ENCODE measurements at places on chromosomes 4 and X. TPM values are rescaled to one million over a fixed set of nuclear protein-coding genes. Genes with fewer than 3 reads are reported as not detected.

Gene SPATA4
- not detected for total RNA-seq

Gene BRS3
- total RNA-seq: not detected

Gene TRIM61
- 3.4 TPM for total RNA-seq

DNA sequence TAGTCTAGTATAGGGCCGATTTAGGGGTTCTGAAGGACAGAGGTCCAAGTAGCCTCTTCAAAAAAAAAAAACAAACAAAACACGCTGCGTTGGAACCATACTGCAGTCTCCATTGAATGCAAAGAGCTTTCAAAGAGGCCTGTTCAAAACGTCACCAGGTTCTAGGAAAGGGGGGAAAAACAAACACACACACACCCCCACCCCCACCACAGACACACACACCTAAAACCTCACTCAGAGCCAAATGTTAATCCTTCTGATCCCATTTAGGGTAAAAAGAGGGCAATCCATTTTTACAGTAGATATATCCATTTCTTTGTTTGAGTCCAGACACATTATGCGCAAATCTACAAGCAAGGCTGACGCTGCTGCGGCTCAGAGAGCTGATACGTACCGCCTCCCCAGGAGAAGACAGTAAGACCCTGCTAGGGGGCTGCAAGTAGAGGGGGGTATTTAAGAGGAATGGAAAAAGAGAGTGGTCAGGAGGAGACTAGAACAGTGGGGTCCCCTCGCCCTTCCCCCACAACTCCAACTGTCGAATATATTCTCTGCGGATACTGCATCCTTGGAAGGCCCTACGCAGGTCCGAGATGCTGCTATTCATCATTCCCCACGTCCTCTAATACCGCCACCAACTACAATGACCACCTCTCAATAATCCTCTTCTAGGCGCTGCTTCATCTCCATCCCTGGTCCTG lies 1.3 kb downstream of the NKRF start:
- DNase-seq: no peak

DNA sequence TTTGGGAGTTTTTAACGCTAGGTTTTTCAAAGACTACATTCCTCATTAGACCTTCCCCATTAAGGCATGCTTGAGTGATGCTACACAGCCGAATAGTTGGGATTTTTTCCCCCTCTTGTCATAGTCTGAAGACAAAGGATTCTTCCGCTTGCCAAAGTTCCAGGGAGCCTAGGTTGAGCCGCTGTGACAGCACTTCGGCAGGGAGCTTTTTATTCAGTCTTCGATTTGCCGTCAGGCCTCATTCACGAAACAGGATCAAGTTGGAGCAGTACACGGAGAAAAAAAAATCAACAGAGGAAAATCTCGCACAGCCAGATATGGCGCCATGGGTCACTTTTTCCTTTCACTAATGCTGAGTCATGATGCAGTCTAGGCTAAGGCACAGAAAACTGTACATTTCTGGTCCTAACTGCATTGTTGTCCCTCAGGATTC lies 24.3 kb downstream of the SHROOM3 start:
- DNase-seq: no peak
